ENCODE measurements at places on chromosomes 3 and 15. TPM values are rescaled to one million over a fixed set of nuclear protein-coding genes. Genes with fewer than 3 reads are reported as not detected.
A peak's percentile ranks its signal among the peaks of the same experiment; 100 is the strongest.

DNA sequence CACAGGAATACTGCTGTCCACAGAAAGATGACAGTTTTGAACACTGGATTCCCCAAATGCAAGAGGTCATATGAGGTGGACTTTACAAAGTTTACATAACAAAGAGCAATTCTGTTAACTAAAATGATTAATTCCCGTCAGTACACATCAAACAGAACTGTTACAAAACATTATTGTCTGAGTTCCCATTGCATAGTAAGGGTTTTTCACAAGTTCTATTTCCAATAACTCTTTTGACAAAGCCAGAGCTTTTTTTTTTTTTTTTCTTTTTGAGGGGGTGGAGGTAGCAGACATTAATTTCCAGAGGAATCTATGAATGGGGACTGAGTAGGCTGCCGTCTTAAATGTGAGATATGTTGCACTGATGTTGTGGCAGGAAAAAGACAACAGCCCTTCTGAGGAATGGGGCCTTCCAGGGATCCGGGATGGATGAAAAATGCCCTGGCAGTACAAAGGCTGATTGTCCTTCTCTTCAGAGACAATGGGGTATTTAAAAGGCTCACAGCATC is 178.1 kb upstream of the KBTBD8 start:
- no peak for DNase-seq

Gene IQCH
- total RNA-seq, result 0.93 TPM

DNA sequence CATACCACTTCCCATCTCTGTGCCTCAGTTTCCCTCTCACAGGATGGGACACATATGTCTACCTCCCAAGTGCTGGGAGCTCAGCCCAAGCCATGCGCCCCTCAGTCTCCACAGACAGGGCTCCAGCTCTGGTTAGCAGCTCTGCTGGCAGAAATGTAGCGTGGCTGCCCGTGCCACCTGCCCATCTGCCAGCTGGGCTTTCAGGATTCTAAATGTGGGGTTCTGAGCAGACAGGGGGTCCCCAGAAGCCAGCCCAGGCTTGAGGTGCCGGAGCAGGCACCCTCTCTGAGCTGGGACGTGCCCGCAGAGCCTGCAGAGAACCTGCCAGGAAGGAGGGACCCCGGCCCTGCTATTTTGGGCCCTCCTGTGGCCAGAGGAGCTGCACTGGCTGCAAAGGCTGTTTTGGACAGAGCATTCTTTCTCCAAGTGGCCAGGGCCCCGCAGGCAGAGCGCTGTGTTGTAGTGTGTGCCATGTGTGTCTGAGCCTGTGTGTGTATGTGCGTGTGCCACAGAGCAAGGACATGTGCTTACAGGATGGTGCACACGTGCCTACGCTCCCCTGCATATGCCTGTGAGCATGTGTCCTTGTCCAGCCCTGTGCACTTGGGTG is 31.7 kb downstream of the PSTPIP1 start:
- DNase-seq, result peak; percentile 16

Gene RCN2
- total RNA-seq, result 38.6 TPM

- no peak for DNase-seq
Observed at GRCh38 chr3:98323425-98323824, 30.2 kb upstream of the OR5K4 start.
